GM23338 (cell line): ENCODE measurements at places on chromosomes 7 and 10. TPM values are rescaled to one million over a fixed set of nuclear protein-coding genes. Genes with fewer than 3 reads are reported as not detected.

The ANXA8 gene
- total RNA-seq: not detected in 2 replicates

The GDF10 gene
- 0.21 and 0.43 TPM in 2 replicates for total RNA-seq

The ANXA8L1 gene
- not detected in 2 replicates for total RNA-seq

The GIMAP7 gene
- not detected in 2 replicates for total RNA-seq

The MEIG1 gene
- 1.2 TPM in 1 of 2 replicates, not detected in the other for total RNA-seq

The MBL2 gene
- total RNA-seq: not detected in 2 replicates

The MMRN2 gene
- total RNA-seq: 1.0 and 2.4 TPM in 2 replicates

The AOAH gene
- not detected in 2 replicates for total RNA-seq
